ENCODE measurements at places on chromosomes 3 and 15.

DNA sequence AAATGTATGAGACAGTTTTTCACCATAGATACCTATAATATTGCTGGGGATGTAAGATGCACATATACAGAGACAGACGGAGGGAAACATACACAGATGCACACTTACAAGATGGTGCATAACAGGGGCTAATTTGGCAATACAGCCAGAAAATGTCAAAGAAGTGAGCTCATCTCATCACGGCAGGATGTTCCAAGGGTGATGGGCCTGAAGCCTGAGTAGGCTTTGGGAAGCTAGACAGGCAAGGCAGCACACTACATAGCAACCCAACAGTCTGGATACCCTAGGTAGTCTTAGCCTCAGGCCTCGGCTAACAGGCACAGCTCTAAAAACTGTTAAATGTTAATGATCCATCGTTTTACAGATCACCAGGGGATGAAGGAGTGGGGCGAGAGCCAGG is 148.5 kb downstream of the OSBPL10 start:
- H3K36me3 ChIP-seq, result no peaks in the 10 kb centered on the region
- no peak for DNase-seq
- no peak overlapping the region for H3K4me3 ChIP-seq
- H3K4me1 ChIP-seq, result no peaks in the 10 kb centered on the region
- no peak overlapping the region for H3K27ac ChIP-seq
- H3K27me3 ChIP-seq, result no peaks in the 10 kb centered on the region

DNA sequence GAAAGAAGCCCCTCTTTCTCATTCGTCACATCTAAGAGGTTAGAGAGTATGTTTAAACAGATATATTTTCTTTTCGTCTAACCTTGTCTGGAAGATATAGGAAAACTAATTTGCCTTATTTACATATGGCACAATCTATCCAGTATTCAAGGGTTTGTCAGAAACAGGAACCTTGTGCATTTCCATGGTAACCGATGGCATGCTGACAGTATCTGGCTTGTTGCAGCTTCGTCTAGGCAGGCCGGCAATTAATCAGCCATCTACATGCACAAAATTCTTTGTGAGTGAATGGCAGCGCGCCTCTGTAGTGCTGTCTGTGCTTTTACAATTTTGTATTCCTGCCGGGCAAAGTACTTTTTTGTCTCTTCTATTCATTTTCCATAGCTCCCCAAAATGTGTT is 294.0 kb upstream of the SOX2 start:
- no peaks in the 10 kb centered on the region for H3K27me3 ChIP-seq
- DNase-seq, result no peak
- no peaks in the 10 kb centered on the region for H3K36me3 ChIP-seq
- H3K27ac ChIP-seq, result no peak overlapping the region
- H3K4me3 ChIP-seq, result no peak overlapping the region
- no peaks in the 10 kb centered on the region for H3K4me1 ChIP-seq

DNA sequence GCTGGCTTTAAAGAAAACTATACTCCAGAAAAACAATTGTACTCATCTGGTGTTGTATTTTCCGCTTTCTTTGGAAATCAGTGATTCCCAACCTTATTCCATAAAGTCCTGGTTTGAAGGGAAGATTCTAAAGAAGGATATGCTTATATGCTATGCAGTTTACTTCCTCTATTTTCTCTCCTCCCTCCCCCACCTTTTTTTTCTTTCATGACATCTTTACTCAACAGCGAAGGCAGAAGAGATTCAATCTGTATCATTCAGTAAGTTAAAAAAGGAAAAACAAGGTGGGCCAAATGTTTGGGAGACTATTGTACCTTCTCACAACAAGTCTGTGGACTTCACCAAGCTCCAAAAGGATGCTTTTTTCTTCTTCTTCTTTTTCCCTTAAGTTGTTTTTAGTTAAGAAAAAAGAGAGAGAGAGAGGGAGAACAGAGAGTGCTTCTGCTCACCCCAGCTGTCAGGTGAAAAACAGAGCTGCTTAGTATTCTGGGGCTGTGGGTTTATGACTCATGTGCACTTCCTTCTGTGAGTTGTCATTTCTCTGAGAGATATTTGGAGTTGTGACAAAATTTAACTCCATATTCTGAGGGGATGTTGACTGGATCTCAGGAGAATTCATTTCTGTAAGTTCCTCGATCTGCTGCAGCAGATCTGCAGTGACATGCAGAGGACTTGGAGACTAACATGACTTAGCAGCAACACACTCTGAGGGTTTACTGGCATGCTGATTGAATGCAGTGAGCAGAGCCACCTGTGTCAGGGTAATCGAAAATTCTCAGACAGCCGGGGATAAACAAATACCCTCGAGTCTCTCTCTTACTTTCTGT is 70.7 kb downstream of the SSR3 start:
- DNase-seq, result peak; percentile 58
- H3K27me3 ChIP-seq, result no peaks in the 10 kb centered on the region
- H3K36me3 ChIP-seq, result no peaks in the 10 kb centered on the region
- H3K27ac ChIP-seq, result peak overlapping the region; percentile 58
- peak overlapping the region; percentile 51 for H3K4me3 ChIP-seq

DNA sequence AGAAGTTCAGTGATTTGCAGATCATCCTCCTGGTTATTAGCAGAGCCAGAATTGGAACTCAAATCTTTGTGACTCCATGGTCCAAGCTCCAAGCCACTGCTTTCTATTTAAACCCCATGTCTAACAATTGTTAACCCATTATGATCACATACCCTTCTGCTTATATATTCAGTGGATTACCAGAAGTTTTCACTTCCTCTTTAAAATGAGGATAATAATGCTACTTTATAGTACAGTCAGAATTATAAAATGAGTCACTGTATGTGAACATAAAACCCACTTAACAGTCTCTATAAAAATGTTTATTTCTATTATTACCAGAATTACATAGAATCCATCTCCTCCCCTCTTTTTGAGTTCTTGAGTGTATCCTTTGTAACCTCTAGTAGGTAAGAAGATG is 550.7 kb upstream of the DPPA4 start:
- no peaks in the 10 kb centered on the region for H3K4me1 ChIP-seq
- DNase-seq, result no peak
- H3K27ac ChIP-seq, result no peak overlapping the region
- no peaks in the 10 kb centered on the region for H3K27me3 ChIP-seq

DNA sequence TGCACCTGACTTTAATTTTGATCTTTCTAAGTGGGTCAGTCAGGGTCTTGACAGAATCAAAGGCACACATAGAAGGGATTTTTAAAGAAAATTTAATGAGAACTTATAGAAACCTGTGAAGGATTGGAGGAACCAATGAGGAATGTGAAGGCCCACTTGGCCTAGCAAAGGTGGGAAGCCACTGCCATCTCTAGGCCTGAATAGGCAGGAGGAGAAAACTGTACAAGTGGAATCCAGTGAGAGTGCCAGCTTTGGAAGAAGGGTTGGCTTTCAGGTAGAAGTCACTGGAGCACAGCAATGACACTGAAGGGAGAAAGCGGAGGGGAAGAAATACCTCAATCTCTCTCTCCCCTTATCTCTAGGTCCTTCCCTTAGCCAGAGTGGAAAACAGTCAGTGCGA is 380.7 kb upstream of the KCNMB2 start:
- no peaks in the 10 kb centered on the region for H3K27me3 ChIP-seq
- no peak for DNase-seq
- no peak overlapping the region for H3K27ac ChIP-seq
- H3K4me1 ChIP-seq, result no peaks in the 10 kb centered on the region

DNA sequence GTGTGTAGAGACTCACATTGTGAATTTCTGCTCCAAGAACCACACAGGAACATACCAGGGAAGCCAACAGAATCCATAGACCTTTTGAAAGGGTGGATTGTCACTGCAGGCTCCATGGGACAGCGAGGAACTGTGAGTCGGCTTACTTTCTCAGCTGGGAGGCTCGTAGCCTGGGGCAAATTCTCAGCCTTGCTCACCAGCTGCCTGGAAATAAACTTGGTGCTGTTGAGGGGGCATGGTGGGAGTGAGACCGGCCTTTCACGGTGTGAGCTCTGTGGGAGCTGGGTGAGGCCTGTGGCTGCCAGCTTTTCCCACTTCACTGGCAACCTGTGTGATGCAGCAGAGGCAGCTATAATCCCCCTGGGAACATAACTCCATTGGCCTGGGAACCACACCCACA is 146.6 kb upstream of the P2RY1 start:
- H3K4me1 ChIP-seq, result no peaks in the 10 kb centered on the region
- H3K27ac ChIP-seq, result no peak overlapping the region
- H3K36me3 ChIP-seq, result no peaks in the 10 kb centered on the region
- H3K4me3 ChIP-seq, result no peak overlapping the region
- DNase-seq, result no peak

DNA sequence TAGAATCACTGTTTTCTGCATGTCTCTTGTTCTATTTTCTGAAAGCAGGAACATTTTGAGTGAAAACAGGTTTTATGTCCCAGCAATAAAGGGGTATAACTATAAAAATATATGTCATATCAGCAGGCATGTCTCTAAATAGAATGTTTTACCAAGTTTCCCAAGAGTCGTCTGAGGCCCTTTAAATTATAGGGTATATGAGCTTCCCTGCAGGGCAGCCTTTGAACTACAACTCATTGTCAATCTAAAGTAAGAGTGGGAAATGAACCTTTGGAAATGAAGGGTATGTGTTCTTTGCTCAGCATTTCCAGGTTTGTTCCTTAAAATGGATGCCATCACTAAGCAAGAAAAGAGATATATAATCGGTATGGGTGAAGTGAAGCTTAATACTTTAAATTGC is 138.6 kb downstream of the LSAMP start:
- no peak overlapping the region for H3K4me3 ChIP-seq
- no peak for DNase-seq
- H3K4me1 ChIP-seq, result no peaks in the 10 kb centered on the region
- no peaks in the 10 kb centered on the region for H3K36me3 ChIP-seq
- H3K27me3 ChIP-seq, result no peaks in the 10 kb centered on the region

DNA sequence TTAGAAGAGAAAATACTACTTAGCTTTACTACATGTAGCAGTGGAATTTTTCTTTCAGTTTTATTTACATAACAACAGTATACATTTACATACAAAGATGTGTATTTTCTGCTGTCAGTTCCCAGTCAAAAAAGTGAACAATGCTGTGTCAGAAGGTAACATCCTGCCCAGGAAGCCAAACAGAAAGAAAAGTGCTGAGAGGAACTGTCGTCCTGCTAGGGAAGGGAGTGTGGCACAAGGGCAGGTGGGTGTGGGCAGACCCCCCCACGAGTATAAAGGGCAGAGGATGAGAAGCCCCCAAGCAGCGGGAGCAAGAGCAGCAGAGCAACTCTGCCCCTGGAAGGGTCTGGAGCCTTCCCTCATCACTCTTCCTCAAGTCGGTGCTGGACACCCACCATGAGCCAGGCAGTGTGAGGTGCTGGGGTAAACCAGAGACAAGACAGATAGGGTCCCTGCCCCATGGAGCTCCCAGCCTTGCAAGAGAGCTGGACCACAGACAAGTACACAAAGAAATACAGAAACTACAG is 39.7 kb downstream of the TBC1D2B start:
- H3K27me3 ChIP-seq, result no peaks in the 10 kb centered on the region
- no peak overlapping the region for H3K4me3 ChIP-seq
- no peak overlapping the region for H3K27ac ChIP-seq
- peaks cover 90% of the 10 kb centered on the region for H3K4me1 ChIP-seq

DNA sequence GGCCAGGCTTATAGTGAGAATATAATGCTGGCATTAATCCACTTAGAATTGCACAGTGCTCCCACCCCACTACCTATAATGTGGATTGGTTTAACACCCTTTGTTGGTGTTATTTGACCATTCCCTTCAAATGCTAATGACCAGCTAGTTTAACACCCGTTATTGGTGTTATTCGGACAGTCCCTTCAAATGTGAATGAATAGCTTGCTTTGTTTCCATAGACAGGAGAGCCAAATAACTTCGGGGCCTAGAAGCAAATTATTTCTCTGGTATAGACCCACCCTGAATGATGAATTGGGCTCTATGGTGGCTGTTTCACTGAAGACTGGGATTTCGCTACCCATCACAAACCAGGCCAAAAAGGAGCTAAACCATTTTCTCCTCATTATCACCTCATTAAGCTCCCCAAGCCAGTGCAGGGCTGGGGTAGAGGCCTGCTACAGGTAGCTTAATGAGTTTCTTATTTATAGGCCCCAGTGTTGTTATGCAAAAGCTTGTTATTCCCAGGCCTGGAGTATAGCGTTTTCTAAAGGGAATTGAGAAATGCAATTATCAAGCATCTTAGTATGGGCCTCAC is 494.1 kb upstream of the DPH6 start:
- H3K27ac ChIP-seq, result no peak overlapping the region
- DNase-seq, result no peak
- no peaks in the 10 kb centered on the region for H3K27me3 ChIP-seq

GRCh38 chr15:65577129-65577996 is 33.6 kb downstream of the INTS14 start:
- H3K4me1 ChIP-seq, result no peaks in the 10 kb centered on the region
- no peak for DNase-seq
- H3K36me3 ChIP-seq, result peaks cover 42% of the 10 kb centered on the region
- H3K4me3 ChIP-seq, result no peak overlapping the region
- no peak overlapping the region for H3K27ac ChIP-seq

- no peaks in the 10 kb centered on the region for H3K27me3 ChIP-seq
- H3K4me3 ChIP-seq, result no peak overlapping the region
- no peaks in the 10 kb centered on the region for H3K36me3 ChIP-seq
- no peak overlapping the region for H3K27ac ChIP-seq
- H3K4me1 ChIP-seq, result no peaks in the 10 kb centered on the region
These were observed 26.6 kb downstream of the HDAC11 start for GRCh38 chr3:13506680-13507079.

GRCh38 chr3:181712553-181713279 is 991 bp downstream of the SOX2 start:
- no peak overlapping the region for H3K27ac ChIP-seq
- peaks cover 9% of the 10 kb centered on the region for H3K4me1 ChIP-seq
- DNase-seq, result no peak
- H3K4me3 ChIP-seq, result no peak overlapping the region
- H3K36me3 ChIP-seq, result no peaks in the 10 kb centered on the region

GRCh38 chr3:23915537-23916108 is 1.2 kb downstream of the NKIRAS1 start:
- H3K4me3 ChIP-seq, result peak overlapping the region; percentile 94
- peaks cover 17% of the 10 kb centered on the region for H3K36me3 ChIP-seq
- DNase-seq, result no peak
- no peak overlapping the region for H3K27ac ChIP-seq
- H3K4me1 ChIP-seq, result peaks cover 28% of the 10 kb centered on the region

- H3K36me3 ChIP-seq, result no peaks in the 10 kb centered on the region
- peaks cover 5% of the 10 kb centered on the region for H3K4me1 ChIP-seq
- H3K4me3 ChIP-seq, result no peak overlapping the region
- no peak overlapping the region for H3K27ac ChIP-seq
- DNase-seq, result no peak
These were observed 30.9 kb upstream of the POLG start for GRCh38 chr15:89365462-89366065.

GRCh38 chr3:123082370-123083065 is 15.7 kb downstream of the PDIA5 start:
- no peak overlapping the region for H3K4me3 ChIP-seq
- no peak overlapping the region for H3K27ac ChIP-seq
- H3K27me3 ChIP-seq, result no peaks in the 10 kb centered on the region
- no peaks in the 10 kb centered on the region for H3K4me1 ChIP-seq

- no peaks in the 10 kb centered on the region for H3K36me3 ChIP-seq
- DNase-seq, result no peak
- H3K27ac ChIP-seq, result no peak overlapping the region
- no peaks in the 10 kb centered on the region for H3K4me1 ChIP-seq
- no peak overlapping the region for H3K4me3 ChIP-seq
- H3K27me3 ChIP-seq, result no peaks in the 10 kb centered on the region
These were observed 433.2 kb upstream of the BCHE start for GRCh38 chr3:166270429-166270828.
